ENCODE measurements at places on chromosomes 7 and 10.

DNA sequence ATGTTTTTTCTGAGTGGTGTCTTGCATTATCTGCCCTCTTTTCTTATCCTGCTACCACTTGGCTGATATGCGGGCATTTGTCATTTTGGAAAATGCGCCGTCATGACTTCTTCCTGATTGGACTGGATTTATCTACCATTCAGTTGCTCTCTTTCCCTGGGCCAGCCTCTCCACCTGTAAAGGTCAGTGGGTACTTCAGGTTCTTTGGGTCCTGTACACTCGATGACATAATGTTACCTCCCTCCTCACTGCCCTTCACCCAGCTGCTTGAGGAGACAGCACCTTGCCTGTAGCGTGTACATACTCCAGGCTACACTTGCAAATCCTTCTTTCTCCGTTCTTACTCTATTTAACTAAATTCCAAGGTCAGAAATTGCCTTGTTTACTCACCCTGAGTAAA lies 83.7 kb downstream of the RBM33 start:
- DNase-seq, result no peak

GRCh38 chr7:75818472-75818871 lies 4.9 kb upstream of the CCL24 start:
- no peak for DNase-seq

DNA sequence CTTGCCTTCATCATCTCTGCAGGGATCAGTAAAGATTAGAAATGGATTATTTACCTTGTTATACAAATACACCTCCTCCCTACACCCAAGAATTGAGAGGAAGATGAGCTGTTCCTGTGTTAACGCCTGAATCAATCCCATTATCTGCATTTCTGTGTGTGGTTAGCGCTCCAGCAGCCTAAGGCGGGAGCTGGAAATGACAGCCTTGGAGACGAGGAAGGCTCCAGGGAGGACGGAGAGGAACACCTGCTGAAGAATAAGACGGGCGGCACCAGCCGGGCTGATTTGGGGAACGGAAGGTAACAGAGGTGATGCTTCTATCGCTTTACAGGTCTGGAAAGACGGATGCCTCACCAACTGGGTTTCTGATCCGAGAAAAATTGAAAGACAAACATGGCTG lies 34.2 kb upstream of the DDC start:
- no peak for DNase-seq

GRCh38 chr10:91190876-91191583 lies 29.4 kb upstream of the PCGF5 start:
- DNase-seq, result peak; percentile 31

GRCh38 chr10:95319239-95319638 lies 28.4 kb upstream of the PDLIM1 start:
- no peak for DNase-seq

DNA sequence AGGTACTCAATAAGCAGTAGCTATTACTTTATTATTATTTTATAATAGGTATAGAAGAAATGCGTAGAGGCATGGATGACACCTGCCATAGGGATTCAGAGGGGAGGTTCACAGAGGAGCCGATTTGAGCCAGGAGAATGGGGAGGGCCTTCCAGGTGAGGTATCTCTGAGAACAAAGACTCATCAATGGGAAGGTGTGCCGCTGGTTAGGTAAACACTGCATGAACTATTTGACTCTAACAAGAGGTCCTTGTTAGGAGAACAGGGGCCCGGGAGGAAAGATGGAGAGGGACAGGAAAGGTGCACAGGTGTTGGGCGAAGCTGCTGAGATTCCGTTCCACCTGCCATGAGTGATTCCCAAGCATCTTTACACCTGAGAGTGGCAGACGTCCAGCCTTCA lies 41.8 kb upstream of the TMEM273 start:
- no peak for DNase-seq

DNA sequence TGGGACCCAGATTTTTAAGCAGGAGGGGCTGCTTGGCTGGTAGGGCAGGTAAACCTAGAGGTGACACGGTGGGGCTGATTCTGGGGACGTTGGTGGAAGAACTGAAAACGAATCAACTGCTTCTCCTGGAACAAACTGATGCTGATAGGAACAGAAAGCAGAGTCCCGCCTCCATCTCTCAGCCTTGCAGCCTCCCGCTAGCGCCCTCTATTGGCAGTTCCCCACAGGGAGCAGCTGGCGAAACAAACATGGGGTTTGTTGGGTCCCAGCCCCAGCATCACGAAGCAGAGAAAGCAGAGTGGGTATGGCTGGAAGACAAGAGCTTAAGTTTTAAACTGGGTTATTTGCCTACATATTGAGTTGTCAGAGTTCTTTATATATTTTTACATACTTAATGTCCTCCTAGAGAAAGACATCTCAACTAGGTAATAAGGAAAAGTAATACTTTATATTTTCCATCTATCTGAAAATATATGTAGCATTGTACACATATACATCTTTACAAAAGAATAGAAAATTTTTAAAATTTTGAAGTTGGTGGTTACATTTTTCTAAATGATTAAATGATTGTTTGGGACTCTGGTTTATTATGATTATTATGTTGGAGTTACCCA lies 42.3 kb upstream of the FOXI2 start:
- no peak for DNase-seq

DNA sequence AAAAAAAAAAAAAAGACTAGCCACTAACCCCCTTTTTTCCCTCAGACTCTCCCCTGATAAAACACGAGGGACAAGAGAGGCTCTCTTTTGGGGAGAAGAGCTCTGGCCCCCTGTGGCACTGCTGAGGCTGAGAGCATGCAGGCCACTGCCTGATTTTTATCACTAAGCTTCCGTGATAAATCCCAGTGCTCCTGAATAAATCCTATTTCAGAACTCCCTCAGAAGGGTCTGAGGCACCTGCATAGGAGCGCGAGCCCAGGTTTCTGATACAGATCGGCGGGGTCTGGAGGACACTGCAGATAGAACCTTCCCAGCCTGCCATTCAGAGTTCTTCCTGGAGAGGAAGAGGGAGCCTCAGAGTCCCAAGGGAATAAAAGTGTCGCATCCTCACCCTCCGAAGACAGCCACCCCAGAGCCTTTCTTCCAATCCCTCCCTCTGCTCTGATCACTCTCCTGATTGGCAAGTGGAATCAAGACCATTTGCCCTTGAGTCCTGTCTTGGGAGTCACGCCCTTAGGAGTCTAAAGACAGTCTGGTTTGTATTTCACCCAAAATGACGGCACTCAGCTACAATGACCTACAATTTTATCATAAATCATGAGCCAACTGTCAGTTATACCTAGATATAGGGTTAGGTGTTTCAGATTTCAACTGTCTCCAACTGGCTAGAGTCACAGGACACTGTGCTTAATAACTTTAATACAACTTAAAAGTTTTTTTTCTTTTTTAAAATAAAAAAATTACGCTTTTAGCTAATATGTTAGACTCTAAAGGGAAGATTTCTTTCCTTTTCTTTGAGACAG lies 153.5 kb downstream of the RNF216 start:
- no peak for DNase-seq

DNA sequence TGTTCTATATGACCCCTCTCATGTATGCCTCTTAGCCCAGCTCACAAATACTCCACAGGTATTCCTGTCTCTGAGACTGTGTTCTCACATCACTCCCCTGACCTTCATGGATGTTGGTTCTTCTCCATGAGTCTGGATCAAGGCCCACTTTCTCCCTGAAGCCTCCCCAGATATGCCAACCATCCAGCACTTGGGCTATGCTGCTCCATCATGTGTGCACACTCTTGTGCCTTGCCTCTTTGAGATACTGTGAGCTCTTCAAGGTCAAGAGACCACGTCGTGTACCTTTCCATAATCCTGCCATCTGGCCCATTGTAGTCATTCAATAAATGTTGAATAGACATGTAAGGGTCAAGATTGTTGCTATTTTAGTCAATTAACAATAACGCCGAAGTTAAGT lies 30.1 kb upstream of the TM9SF3 start:
- DNase-seq, result no peak

GRCh38 chr7:67698354-67698753 lies 701.7 kb downstream of the TYW1 start:
- no peak for DNase-seq

DNA sequence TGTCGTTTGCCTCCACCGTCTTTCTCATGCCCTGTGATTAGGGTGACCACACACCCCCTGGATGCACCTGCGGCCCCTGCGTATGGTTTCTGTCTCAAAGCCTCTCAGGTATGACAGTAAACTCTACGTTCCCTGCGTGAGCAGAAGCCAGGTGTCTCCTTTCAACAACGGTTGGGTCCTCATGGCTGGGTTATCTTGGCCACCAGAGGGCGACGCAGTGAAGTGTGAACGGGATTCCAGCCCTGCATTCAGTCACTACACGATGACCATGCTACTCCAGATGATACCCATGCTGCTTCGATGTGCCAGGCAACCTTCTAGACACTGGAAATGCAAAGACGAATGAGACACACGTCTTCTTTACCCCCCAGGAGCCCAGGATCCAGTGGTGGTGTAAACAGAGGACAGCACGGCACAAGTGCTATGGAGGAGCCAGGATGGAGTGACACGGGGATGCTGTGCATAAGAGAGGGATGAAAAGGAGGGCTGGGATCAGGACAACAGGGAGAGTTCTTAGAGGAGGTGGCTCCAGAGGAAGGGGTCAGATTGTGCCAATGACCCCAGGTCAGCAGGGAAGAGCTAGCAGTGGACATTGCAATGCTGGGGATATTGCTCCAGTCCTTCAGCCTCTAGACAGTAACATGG lies 228.1 kb upstream of the PFKP start:
- no peak for DNase-seq

GRCh38 chr10:21746118-21746517 lies 212.1 kb downstream of the MLLT10 start:
- DNase-seq, result no peak

- DNase-seq, result no peak
Measured at GRCh38 chr7:64959072-64959747, 31.6 kb downstream of the ZNF117 start.

DNA sequence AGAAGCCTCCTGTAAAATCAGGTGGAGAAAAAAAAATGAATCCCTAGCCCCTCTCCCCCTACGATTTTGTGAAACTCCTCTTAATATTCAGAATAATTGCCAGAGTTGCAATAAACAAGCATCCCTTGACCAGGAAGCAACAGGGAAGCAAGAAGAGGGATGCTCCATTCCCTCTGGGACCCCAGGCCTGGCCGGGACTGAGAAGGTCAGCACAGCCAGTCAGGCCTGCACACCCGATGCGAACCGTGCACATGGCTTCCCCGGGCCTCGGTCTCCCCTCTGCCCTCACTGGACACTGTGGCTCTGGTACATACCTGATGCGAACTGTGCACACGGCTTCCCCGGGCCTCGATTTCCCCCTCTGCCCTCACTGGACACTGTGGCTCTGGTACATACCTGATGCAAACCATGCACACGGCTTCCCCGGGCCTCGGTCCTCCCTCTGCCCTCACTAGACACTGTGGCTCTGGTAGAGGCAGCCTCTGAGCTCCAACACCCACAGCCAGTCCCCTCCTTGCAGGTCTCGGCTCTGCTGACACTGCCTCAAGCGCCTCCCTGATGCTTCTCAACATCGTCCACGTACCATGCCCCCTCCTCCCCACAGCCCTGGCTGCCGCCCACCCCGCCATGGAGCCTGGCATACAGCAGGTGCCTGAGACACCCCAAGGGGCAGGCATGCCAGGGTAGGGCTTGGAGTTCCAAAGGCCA lies 138.6 kb downstream of the DIP2C start:
- DNase-seq, result no peak

- no peak for DNase-seq
Measured at GRCh38 chr7:81308643-81309322, 389.9 kb upstream of the SEMA3C start.

DNA sequence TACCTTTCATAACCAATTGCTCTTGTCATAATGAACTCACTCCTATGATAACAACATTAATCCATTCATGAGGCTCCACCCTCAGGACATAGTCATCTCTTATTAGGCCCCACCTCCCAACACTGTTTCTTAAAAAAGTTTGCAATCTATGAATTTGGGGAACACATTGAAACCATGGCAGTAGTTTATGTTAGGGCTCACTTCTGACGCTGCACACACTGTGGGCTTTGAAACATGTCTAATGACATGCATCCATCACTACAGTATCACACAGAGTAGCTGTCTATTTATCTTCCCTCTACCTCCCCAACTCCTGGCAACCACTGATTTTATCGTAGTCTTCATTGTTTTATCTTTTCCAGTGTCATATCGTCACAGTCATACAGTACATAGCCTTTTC lies 299.8 kb downstream of the GLRX3 start:
- DNase-seq, result no peak

All from substantia nigra (tissue), 51 donors.